ENCODE measurements at places on chromosomes 12 and 14.

- DNase-seq, result no peak
Observed at GRCh38 chr14:32654106-32654505, 284.6 kb upstream of the NPAS3 start.

GRCh38 chr12:89180496-89180895 lies 171.8 kb downstream of the DUSP6 start:
- no peak for DNase-seq

DNA sequence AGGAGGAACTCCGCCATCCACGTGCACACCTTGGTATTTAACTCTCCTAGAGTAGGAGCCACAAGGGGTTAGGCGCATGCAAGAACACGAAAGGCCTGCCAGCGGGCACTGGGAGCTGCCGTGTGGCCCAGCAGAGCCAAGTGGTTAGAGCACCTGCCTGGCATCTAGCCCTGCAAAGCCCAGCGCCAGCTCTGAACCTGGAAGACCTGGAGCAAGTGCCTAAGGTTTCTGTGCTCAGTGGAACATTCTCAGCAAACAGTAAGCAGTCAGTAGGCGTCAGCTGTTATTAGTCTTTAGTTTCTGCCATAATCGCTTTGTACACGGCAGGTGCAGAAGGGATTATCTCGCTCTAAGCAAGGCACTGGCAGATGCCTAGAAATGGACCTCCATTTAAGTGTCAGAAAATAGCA lies 55.4 kb downstream of the SETD3 start:
- DNase-seq, result no peak

- DNase-seq, result peak; percentile 59
Observed at GRCh38 chr12:51593539-51593938, 2.5 kb downstream of the SCN8A start.
